ENCODE measurements at places on chromosomes 6 and 20. TPM values are rescaled to one million over a fixed set of nuclear protein-coding genes. Genes with fewer than 3 reads are reported as not detected.

DNA sequence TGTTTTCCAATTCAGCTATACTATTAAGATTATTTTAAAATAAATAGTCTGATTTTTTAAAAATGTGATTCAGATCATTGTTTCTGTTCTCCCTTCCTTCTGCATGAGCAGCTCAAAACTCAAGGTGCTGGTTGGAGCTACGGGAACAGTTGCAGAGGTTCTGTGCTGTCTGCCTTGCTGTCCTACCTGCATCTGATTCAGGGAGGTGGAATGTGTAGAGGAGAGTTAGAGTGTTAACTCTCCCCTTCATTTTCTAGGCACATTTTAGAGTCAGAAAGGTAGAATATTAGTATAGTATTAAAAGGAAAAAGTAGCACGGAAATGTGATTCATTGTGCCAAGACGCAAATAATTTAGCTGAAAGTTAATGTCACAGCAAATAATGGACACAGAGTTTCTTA, 188.1 kb upstream of the SLC35B3 start:
- no peak for DNase-seq

GRCh38 chr6:149277621-149278020, 39.9 kb upstream of the TAB2 start:
- no peak for DNase-seq

DNA sequence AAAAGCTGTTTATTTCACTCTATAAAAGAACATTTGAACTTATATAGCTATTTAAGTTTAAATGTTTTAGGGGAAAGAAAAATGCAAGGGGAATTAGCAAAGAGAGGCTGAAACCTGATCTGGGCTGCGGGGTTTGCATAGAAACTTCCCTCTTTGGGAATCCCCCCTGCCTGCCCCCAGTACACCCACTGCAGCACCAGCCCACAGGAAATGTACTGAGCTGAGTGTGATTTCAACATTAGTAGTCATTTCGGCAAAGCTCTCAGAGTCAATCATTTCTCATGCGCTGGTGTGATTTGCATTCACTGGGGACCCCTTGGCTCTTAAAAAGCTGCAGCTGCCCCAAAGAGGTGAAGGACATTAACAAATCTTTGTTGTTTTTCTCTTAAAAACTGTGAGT, 859.4 kb downstream of the MAFB start:
- DNase-seq: no peak

DNA sequence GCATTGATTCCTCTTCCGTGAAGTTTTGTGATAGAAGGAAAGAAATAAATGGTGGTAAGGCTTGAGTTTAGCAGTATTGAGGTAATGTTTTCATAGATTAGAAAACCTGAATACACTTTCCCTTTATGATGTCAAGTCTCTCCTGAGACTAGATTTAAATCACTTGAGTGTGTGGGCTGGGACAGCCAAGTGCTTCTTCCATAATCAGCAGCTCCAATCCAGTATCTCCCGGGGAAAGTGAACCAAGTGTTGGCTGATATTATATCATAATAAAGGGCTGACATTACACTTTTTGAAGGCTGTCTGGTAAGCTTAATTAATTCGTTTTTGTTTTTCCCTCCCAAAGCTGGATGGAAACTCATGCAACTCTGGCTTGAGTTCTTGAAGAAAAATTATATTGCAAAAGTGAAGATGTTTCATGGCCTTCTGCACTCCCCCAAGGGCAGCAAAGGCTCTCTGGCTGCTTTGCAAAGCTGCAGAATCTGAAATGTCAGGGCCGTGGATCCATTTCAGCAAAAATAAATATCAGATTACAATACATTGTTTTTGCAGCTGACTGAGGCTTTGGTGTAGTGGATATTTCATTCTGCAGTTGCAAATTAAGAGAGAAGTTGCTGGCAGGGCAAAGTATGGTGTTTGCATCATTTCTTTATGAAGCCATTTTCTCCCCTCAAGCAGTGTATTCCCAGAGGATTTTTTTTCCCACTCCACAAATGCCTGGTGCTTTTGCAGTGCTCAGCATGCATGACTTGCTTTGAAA, 101.2 kb downstream of the MKKS start:
- DNase-seq: no peak

GRCh38 chr20:59636766-59637370, 32.5 kb downstream of the PHACTR3 start:
- no peak for DNase-seq

DNA sequence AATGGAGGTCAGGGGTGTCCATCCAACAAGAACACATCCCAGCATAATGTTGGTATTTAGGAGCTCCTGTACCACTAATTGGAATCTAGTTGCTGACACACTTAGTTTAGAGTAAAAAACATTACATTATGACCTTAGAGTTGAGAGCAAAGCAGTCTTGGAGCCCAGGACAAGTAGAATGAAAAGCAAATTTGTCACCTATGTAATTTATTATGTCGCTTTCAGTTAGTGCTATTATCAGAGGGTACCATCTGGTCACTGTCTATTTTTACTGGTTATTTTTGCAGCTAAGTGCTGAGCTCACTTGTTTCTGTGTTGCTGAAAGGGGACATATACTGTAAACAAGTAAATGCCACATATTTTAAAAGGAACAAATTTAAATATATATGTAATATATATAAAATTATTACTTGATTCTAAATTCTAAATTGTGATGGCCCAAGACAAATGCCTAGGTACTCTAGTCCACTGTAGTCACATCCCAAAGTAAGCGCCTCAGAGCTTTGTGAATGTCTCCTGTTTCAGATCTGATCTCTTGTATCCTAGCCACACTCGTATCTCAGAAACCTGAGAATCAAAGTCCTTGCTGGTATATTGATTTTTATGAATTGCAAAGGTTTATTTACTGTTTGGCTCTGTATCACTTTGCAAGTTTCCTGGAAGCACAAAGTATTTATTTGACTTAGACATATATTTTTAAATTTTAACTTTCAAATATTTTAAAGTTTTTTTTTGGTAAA, 148.6 kb upstream of the MAN1A1 start:
- DNase-seq: no peak

- no peak for DNase-seq
Measured at GRCh38 chr6:116529466-116530290, 15.8 kb downstream of the TRAPPC3L start.

- DNase-seq: peak; percentile 8
Measured at GRCh38 chr6:117451671-117452070, 25.9 kb upstream of the ROS1 start.

GRCh38 chr6:15352220-15352619, 106.4 kb downstream of the JARID2 start:
- DNase-seq: no peak

- no peak for DNase-seq
Measured at GRCh38 chr20:62063981-62064769, 1.5 kb downstream of the TAF4 start.

- peak; percentile 37 for DNase-seq
Measured at GRCh38 chr20:23155141-23155590, 69.0 kb upstream of the CD93 start.

DNA sequence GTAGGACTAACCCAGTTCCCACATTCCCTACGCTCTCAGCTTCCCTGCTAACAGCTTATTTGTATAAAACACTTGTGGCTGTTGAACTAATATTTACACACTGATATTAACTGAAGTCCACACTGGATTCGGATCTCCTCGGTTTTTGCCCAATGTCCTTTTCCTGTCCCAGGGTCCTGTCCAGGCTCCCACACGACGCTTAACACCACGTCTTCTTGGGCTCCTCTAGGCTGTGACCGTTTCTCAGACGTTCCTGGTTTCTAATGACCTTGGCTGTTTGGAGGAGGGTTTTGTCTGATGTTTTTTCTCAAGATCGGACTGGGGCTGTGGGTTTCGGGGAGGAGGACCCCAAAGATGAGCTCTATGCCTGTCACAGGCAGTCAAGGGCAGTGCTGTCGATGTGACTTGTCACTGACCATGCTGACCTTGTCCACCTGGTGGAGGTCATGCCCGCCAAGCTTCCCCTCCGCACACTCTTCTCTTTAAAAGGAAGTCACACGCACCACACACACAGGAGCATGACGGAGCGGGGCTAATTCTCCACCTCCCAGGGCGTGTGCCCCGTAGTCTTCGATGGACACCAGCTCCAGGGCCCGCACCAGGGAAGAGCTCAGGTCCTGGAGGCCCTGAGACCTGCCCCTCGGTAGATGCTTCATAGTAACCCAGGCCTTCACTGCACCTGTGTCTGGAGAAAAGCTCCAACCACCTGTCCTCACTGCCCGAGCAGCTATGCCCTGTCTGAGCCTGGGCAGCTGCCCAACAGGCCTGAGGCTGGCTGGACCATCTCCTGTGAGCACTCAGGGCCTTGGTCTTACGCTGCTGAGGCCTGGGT, 72.0 kb downstream of the TTLL2 start:
- no peak for DNase-seq

DNA sequence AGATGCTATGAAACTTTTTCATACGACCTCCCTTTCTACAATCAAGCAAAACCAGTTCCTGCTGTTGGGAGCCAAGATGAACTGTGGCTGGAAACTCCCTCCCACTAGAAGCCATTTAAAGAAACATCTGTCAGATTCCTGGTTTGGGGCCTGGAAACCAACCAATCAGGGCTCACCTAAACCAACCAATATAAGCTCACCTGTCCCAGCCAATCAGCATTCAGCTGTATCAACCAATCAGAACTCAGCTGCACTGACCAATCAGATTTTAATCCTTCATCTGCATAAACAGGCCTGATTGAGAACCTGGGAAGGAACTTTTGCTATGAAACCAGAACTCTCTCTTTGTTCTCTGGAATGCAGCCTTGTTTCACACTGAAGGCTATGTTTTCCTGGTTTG, 42.4 kb downstream of the SNX14 start:
- DNase-seq: peak; percentile 4

- DNase-seq: no peak
Measured at GRCh38 chr20:31857861-31858759, 12.2 kb downstream of the DUSP15 start.

GRCh38 chr20:3734111-3734843, 1.8 kb downstream of the HSPA12B start:
- no peak for DNase-seq

DNA sequence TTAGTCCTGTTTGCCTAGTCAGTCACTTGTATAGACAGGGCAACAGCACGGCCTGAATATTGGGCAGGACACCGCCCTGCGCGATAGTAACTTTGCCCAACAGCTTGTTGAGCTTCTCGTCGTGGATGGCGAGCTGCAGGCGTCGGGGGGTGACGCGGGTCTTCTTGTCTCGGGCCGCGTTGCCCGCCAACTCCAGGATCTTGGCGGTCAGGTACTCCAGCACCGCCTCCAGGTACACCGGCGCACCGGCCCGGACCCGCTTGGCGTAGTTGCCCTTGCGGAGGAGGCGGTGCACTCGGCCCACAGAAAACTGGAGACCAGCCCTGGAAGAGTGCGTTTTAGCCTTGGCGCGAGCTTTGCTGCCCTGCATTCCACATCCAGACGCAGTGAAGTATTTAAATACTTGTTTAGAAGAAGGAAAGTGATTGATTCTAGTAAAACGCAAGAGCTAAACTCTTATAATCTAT, 92.8 kb upstream of the BTN3A2 start:
- DNase-seq: no peak

DNA sequence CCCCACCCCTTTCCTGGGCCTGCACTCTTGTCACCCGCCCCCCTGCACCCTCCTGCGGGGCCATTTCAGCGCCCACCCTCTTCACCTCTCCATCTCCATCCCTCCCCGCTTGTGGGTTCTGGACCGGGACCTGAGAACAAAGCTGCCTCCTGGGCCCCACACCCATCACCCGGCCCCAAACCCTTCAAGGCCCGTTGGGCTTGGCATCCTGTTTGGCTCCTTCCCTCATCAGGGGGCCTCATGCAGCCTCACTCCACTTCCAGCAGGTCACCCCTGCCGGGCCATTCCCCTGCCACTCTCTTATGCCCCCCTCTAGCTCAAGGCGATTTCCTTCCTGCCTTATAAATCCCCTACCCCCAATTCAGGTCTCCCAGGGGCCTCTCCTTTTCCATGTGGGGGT, 67.4 kb downstream of the SRC start:
- no peak for DNase-seq

DNA sequence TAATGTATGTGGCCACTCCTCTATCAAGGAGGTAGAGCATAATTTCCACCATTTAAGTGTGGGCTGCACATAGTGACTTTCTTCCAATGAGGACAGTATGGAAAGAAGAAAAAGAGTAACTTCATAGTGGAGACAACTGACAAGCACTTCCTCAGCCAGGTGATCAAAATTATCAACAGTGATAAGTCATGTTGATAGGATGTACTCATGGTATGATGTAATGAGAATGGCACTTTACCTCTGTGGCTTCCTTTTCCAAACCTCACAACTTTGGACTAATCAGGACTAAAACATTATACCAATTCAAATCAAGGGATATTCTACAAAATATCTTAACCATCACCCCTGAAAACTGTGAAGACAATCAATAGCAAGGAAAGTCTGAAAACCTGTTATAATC, 302.3 kb upstream of the CITED2 start:
- DNase-seq: no peak

- DNase-seq: no peak
Measured at GRCh38 chr20:20614391-20614790, 98.1 kb downstream of the RALGAPA2 start.

DNA sequence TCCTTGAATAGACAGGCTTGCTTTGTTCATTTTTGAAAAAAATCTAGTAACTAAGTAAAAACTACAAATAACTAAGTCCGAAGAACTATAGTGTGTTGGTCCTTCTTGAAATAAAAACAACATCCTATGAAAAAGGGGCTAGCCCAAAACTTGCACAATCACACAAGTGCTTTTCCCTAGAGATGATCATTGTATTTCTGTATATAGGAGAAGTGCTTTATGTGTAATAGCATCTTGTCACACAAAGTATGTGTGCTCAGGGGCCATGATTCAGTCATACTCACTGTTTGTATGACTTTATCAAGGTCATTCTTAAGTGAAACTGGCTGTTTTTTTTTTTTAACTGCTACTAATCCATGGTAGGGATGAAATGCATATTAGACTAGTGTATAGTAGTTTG, 179.8 kb downstream of the DTNBP1 start:
- no peak for DNase-seq

DNA sequence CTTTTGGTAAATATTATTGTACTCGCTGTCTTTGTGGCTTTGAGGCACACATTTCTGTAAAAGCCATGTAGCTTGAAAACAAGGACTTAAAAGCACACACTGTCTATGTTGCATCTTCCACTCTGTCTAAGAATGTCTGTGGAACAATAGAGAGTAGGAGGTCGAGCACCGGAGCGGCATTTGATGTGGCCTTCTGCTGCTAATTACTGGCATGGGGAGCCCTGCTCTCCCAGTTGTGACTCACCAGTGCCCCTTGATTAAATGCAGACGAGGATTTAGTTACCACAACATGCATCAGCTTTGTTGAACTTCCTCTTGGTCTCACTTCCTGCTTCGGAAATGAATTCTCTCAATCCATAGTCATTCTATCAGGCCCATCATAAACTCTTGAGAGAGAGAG, 680.7 kb upstream of the SLC35B3 start:
- peak; percentile 82 for DNase-seq

EEF1A2 gene
- total RNA-seq: 233 TPM

PROKR2 gene
- not detected for total RNA-seq

ETV7 gene
- 0.99 TPM for total RNA-seq

RFX6 gene
- not detected for total RNA-seq

GRM1 gene
- 0.53 TPM for total RNA-seq

C20orf141 gene
- total RNA-seq: not detected

MYL9 gene
- not detected for total RNA-seq

SIRPB2 gene
- total RNA-seq: not detected

ASIP gene
- total RNA-seq: not detected

PRKN gene
- not detected for total RNA-seq

C6orf15 gene
- total RNA-seq: not detected

SLC16A10 gene
- total RNA-seq: 3.5 TPM

RIPOR3 gene
- 0.14 TPM for total RNA-seq

RBM24 gene
- total RNA-seq: 1.0 TPM

PLA2G7 gene
- total RNA-seq: not detected
